ENCODE measurements at places on chromosomes 16 and 17.
A peak's percentile ranks its signal among the peaks of the same experiment; 100 is the strongest.

DNA sequence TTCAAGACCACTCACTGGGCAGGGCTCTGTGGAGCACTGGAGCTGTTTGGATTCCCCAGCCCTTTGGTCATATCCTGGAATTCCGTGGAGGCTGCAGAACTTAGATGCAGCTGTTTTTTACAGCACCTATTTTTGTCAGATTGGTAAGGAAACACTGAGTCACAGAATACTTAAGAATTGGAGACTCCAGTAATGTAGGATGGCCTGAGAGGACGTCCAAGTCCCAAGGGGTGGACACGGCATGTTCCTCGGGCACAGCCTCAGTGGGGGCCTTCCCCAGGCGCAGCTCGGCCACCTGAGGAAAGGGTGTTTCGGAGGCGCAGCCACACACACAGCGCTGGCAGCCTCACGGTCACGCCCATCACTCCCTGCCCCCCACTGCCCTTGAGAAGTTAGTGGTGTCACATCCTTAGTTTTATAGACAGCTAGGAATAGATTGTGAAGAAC lies 14.8 kb downstream of the PLD6 start:
- no peak for DNase-seq

GRCh38 chr16:17416461-17417311 lies 54.1 kb downstream of the XYLT1 start:
- DNase-seq: peak; percentile 18

DNA sequence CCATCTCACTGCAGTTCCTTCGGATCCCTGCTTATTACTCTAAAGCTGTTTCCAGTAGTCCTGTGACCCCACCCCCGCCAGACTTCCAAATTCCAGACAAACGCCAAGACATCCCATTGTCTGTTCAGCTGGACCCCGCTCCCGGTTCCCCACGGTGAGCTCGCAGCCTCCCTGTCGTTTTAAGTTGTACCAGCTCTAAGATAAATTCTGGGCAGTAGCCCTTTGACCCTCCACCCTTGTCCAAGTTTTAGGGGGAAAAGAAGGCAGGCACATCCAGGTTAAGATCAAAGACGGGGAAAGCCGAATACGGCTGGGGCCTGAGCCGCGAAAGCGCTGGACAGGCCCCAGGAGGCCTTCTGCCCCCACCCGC lies 589 bp downstream of the ARL6IP1 start:
- DNase-seq: no peak

DNA sequence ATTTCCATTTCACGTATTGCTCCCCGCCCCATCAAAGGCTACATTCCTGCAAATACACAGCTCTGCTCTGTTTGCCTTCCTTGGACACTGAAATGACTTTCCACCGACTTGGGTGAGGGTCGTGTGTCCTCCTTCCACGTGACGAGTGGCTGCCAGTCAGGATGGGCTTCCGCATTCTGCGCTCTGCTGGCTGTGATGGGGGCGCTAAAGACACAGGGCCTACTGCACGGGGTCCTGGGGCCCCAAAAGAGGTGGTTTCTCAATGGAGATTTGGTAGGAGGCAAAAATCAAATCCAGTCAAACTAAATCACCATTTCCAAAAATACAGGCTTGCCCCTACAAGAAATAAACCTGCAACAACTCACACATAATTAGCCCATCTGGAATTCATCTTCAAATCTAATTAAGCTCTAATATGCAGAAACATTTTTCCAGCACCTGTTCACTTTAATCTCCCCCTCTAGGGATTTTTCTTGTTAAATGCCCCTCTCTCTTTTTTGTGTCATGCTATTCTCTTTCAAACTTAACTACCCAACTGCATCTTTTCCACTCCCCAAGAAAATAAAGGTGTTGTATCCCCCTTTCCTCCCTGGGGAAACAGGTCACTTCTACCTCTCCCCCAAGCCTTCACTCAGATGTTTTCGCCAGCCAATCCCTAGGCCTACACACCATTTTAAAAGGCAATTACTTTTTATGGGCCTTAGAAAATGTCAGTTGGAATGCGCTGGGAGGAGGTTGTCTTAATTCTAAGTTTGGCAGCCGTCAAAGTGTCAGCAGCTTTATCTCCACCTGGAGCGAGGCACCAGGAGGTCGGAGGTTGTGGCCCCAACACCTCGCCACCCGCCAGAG lies 21.9 kb upstream of the FAAP100 start:
- DNase-seq: no peak

- no peak for DNase-seq
These were observed 136.3 kb downstream of the NLK start for GRCh38 chr17:28178800-28179199.

- no peak for DNase-seq
These were observed 36.7 kb upstream of the ULK2 start for GRCh38 chr17:19904412-19904811.

DNA sequence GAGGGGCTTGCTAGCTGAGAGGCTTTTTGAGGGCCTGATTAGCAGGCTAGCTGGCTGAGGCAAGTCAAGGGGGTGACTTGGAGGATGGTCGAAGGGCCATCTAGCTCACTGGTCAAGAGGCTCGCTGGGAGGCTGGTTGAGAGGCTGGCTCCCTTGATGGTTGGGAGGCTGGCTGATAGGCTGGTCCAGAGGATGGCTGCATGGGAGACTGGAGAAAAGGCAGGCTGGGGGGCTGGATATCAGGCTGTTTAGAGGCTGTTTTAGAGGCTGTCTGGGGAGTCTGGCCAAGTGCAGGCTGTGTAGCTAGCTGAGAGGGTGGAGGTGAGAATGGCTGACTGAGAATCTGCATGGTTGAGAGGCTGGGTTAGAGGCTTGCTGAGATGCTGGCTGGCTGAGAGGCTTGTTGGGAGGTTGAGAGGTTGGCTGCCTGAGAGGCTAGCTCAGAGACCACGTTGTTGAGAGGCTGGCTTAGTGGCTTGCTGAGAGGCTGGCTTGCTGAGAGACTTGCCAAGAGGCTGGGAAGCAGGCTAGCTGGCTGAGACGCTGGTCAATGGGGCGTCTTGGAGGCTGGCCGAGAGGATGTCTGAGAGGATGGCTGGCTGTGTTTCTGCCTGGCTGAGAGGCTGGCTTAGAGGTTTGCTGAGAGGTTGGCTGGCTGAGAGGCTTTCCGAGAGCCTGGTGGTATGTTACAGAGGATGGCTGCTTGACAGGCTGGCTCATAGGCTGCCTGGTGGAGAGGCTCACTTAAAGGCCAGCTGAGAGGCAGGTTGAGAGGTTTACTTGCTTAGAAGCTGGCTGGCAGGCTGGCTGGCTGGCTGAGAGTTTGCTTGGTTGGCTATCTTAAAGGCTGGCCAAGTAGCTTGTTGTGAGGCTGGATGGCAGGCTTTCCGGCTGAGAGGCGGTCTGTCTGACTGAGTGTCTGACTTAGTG lies 36.6 kb upstream of the ACSM2B start:
- no peak for DNase-seq

DNA sequence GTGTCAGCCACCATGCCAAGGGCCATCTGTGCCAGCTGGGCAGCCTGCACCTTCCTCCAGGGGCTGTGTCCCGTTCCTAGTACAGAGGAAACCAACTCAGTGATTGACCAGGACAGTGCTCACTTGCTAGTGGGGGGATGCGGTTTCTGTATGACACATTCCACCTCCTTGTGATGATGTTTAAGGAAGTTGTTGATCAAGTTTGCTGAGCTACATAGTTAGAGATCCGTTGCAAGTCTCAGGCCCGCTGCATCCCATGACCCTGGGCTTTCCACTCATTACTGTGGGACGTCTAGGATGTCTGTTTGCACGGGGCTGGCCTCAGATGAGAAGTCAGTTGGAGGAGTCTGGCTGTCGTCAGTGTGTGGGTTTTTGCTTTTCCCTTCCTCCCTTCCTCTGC lies 33.6 kb downstream of the RNF213 start:
- no peak for DNase-seq

DNA sequence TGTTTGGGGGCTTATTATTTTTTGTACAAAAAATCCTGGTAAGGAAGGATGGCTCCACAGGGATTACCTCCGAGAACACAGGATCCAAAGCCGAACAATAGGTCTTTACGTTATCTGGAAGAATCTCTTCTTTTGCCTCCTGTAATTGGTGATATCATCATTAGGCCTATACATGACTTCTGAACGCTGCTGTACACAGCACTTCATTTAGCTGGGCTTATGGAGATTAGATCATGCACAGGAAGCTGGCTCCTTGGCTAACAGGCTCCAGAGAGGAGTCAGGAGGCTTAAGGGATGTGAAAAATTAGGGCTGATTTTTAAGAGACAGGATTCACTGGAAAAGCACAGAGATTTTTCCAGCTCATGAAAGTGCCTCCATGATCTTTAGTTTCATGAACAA lies 54.7 kb downstream of the TANGO6 start:
- no peak for DNase-seq

- no peak for DNase-seq
These were observed 95.1 kb upstream of the ZFHX3 start for GRCh38 chr16:73143002-73143401.

DNA sequence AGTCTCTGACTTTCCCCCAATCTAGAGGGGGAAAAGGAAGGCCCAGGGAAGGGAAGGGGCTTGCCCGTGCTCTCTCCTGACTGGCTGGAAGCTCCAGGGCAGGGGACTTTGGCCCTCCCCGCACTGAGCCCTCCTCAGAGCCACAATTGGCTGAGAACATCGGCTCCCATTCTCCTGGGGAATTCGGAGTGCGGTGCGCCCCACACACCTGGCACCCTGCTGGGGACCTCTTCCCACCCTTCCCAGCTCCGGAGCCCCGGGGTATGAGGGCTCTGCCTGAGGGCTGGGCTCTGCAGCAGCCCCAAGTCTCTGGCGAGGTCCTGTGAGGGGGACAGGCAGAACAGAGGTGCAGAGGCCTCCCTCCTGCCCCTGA lies 36.0 kb downstream of the PIMREG start:
- no peak for DNase-seq

GRCh38 chr17:81635431-81635830 lies 1.5 kb downstream of the NPLOC4 start:
- DNase-seq: no peak

DNA sequence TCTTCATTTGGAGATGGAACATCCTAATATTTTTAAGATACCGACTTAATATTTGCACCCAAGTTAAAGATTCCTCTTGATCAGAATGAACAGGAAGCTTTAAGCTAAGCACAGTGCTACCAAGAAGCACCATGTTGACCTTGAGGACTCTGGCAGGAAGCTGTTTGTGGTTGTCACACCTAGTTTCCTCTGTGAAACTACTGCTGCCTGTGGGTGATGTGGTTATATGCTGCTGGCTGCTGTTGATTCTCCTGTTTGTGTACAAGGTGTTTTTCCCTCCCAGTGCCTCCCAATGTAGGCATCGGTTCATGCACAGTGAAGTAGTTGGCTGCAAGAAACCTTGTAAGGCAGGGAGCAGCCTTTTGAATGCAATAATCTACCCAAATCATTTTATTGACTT lies 23.4 kb downstream of the RBL2 start:
- DNase-seq: peak; percentile 68

GRCh38 chr17:59634632-59635541 lies 15.2 kb downstream of the CLTC start:
- DNase-seq: no peak
